ENCODE measurements at places on chromosomes 6 and 20.

DNA sequence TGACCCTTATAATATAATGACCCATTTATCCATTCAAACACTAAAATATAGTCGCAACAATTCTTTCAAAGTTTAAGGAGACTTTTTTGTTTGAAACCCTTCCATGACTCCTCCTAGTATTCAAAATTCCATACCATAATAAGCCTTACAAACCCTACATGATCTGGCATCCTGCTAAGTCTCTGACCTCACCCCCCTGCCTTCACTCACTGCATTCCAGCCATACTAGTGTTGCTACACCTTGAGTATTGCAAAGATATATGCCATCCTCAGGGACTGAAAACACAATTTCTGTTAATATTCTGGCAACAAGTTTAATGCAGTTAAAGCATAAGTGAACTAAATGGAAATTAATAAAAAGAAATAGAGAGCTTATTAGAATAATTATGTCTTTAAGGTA is 168.4 kb downstream of the EYS start:
- no peak for DNase-seq

DNA sequence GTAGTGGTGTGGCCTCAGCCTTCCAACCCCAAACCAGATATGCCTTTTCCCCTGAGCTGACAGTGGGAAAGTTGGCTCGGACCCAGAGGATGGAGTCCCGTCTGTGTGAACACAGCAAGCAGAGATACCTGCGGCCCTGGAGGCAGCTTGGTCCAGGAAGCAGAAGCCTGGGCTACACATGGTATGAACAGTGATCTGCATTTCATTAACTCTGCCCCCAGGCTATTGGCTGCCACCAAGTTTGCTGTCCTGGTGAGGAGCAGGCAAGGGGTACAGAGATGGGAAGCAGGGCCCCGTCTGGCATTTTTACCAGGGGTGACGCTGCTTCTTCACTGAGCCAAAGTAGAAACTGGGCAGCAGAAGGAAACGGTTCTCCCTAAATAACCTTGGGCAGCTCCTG is 90.0 kb downstream of the EDN3 start:
- no peak for DNase-seq

DNA sequence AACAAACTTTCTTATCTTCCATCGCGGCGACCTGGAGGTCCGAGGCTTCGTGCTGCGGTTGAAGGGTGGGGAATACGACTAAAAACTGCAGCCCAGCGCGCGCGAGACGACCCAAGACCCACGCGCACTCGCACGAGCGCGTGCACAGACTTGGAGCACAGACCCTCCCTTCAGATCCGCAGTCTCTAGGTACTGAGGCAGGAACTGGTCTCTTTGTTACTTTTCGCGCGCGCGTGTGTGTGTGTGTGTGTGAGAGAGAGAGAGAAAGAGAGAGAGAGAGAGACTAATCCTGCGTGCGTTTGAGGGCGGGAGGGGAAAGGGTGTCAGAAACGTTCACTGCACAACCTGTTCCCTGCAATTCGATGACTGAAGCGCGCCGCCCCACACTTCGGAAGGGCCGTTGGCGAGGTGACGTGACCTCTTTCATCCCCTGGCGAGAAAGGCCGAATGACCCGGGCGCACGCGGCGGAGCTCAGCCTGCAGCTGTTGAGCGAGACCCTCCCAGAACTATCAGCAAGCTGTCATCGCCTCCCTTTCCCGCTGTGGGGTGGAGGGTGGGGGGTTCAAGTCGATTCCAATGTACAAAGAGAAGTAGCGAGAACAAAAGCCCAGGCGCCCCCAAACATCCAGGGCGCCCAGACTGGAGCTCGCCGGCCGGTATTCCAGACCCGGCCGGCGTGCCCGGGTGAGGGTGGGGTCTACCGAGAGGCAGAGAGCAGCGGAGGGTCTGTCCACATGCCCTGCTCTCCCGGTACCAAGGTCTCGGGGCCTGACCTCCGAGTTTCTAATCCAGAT is 1.5 kb upstream of the TUBB2B start:
- DNase-seq = no peak

DNA sequence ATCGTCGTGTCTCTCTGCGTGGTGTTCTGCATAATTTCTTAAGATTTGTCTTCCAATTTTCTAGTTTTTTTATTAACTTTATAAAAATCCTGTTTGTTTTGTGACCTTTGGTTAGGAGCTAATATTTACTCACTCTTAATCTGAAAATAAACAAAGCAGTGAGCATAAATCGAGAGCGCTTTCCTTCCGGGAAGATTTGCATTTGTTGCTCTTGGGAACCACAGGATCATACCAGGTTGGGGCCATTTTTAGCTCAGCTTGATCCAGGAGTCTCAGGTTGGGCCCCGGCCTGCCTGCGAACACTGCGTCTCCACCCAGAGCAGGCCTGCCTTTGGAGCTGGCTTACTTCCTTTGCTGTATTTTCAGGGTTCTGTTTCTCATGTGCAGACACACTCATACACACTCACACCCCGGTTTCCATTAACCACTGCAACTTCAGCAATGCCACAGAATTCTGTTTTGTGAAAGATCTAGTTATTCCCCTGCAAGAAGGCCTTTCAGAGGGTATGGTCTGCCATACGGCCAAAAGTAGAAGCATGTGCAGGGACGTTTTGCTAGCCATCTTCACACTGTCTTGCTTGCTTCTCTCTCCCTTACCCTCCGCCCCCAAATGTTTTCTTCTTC is 17.3 kb downstream of the BPHL start:
- DNase-seq = no peak

GRCh38 chr6:105087571-105088211 is 92.1 kb downstream of the POPDC3 start:
- no peak for DNase-seq

DNA sequence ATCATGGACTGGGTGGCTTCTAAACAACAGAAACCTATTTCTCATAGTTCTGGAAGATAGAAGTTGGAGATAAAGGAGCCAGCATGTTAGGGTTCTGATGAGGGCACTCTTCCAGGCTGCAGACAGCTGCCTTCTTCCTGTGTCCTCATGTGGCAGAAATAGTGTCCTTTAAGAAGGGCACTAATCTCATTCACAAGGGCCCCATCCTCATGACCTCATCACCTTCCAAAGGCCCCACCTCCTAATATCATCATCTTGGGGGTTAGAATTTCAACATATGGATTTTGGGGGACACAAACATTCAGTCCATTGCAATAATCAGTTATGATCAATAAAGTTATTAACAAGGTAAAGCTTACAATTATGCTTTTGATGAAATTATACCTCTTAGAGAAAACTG is 130.8 kb upstream of the SLC22A23 start:
- DNase-seq = no peak
